ENCODE measurements at places on chromosomes 7 and 10.

GRCh38 chr7:82335001-82335400, 108.6 kb downstream of the CACNA2D1 start:
- DNase-seq, result no peak

DNA sequence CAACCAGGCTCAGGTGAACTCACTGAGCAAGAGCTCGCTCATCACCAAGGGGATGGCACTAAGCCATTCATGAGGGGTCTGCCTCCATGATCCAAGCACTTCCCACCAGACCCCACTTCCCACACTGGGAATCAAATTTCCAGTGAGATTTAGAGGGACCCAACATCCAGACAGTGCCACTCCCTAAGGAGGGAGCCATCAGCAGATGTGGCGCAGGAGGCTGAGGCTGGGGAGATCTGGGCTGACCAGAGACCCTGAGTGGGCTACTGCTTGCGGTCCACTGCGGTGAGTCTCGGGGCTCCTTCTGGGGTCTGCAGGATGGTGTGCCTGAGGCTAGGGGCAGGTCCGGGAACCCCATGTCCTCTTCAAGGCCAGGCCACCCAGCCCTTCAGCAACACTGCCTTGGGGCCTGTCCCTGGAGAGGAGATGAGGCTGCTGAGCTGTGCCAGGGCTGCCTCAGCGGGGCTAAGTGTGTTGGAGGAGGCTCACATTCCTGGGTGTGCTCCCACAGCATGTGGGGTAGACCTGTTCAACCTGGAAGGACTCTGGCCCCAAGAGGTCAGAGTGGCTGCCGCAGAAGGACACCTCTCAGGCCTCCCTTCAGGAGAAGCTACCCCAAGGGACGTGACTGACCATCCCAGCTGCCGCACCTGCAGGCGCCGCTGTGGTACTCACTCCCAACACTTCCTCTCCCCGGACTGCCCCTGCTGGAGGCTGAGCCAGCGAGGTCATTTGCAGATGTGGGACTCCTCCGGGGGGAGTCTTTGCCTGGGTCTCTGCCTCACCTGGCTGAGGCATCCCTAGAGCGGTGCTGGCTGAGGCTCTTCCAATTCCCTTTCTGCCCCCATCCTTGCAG, 22.3 kb upstream of the PCBD1 start:
- DNase-seq, result no peak

- DNase-seq, result no peak
Measured at GRCh38 chr7:4668510-4668847, 13.6 kb upstream of the FOXK1 start.

- DNase-seq, result no peak
Measured at GRCh38 chr10:96252730-96253129, 18.6 kb downstream of the BLNK start.

GRCh38 chr10:74306227-74306982, 155.4 kb downstream of the ADK start:
- no peak for DNase-seq

- DNase-seq, result no peak
Measured at GRCh38 chr7:143331179-143331801, 15.4 kb downstream of the CLCN1 start.

Measured in forelimb muscle (tissue), 1 donor.